ENCODE measurements at places on chromosomes 5 and 9.

DNA sequence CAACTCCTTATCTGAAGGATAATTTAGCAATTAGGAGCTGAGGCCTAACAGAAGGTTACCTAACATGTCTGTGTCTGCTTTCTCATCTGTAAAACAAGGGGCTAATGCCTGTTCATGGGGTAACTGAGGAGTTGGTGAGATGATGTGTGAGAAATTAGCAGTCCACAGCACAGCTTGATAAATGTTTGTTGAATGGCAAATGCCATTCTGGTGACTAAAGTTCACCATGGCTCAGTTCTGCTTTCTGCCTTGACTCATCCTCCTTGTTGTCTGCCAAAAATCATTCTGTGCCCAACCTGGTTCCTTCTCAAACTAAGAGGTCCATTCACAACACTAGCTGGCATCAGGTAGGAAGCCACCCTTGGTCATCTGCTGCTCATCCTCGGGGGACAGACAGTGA, 552.0 kb upstream of the KLF4 start:
- peak; percentile 90 for DNase-seq

DNA sequence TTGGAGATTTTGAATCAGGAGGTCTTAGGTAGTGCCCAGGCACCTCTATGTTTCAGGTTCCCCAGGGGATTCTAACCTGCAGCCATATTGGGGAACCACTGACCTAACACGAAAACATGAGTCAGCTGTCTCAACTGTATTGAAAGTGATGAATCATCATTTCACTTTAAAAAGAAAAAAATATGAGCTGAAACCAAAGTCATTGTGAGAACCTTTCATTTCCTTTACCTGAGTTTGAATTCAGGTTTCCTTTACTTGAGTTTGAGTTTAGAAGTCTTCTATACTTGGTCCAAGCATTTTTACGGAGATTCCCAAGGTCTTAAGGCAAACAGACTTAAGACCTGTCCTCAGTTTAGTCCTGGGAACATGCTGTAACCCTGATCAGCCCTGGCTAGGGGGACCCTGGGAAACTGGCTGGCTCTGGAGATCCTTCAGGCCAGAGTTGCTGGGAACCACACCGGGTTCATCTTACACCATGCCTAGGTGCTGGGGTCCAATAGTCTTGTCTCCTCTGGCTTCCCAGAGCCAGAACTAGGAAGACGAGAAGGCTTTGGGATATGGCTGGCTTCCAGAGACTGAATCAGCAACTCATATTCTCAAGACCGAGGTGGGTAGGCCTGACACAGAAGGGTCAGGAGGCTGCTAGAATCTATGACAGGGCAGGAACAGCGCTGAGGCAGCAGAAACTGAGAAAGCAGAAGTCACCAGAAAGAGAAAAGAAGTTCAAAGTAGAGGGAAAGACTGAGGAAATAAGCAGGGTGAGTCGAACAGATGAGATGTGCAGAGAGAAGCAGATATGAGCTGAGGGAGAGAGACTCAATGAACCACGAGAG, 16.4 kb upstream of the PDCD1LG2 start:
- peak; percentile 92 for DNase-seq

DNA sequence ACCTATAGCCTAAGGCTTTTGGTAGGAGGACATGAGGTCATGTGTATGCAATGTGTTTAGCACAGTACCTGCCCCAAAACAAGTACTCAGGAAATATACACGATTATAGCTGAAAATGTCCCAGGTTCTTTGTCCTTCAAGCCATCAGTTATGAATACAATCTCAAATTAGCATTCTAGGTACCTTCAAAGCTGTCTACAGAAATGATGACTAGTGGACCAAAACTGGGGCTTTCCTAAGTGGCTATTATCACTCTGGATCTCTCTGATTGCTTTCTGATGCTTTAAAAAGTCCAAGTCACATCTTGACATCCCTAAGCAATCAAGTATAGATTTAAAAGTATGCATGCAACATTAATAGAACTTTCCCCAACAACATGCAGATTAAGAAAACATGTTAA, 93.0 kb upstream of the SLIT3 start:
- DNase-seq: no peak

- DNase-seq: peak; percentile 42
Measured at GRCh38 chr9:97758334-97758916, 61.3 kb upstream of the XPA start.

DNA sequence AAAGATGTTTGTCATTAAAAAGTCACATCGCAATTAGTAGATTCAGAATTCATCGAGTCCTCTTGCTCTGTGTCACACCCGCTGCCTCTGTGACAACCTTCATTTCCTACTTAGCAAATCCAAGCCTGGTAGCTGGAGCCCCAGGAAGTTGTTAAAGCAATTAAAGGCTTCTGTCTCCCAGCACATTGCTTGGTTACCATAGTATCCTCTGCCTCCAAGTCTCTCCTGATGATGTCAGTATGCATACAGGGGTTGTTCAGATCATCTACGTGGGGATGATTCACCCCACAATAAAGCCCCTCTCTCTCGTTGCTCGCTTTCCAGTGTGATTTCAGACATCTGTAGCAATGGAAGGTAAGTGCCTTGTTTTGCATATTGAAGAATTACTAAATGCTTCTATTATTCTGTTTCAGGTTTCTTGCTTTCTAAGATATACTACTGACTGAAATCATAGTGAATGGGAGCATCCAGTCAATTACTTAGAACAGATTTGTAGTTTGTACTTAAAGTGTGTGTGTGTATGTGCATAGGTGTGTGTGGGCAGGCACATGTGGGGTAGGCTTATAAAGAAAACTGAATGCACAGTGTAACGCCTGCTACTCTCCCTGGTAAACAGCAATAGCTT, 52.9 kb downstream of the PAM start:
- peak; percentile 31 for DNase-seq

DNA sequence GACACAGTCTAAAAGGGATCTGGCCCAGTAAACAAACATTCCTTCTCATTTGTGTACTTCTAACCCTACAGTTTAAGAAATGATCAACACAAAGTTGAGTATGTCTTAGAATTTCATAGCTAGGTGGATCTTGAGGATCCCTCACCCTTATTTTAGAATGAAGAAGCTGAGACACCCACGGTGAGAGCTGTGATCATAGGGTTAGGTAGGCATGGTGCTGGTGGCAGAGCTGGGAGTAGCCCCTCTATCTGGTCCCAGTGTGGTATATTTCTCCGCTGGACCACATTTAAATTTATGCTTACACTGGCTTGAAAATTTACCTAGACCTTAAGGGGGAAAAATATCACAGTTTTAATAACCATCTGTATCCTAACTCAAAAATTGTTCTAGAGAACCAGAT, 39.8 kb downstream of the UGCG start:
- no peak for DNase-seq

- DNase-seq: no peak
Measured at GRCh38 chr9:93126825-93127368, 7.2 kb downstream of the NINJ1 start.

DNA sequence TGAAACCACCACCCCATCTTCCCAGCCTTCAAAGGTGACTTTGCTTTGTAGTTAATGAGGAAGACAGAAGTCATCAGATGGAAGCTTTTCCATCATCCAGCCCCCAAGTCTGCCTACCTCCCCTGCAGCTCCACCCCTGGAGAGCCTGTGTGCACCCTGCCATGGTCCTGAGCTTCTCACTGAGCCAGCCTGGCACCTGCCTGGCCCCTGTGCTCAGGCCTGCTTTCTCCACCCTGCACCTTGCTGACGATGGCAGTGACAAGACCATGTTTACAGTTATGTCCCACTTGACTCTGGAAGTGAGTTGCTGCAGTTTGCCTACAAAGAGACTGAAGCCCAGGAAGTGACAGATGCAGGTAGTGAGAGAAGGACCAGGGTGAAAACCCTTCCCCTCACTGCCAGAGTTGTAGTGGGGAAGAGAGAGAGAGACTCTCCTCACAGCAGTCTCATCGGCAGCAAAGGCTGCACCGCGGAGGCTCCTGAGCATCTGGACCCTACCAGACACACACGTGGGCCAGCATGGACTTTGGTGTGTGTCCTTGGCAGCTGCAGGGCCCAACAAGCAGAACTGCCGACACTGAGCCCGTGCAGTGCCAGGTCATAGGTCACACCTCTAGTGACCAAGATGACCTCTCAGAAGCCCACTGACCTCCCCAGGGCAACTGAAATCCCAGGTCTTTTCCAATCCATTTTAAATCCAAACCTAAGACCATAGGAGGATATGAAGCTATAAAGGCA, 107.1 kb downstream of the CACNA1B start:
- DNase-seq: no peak

DNA sequence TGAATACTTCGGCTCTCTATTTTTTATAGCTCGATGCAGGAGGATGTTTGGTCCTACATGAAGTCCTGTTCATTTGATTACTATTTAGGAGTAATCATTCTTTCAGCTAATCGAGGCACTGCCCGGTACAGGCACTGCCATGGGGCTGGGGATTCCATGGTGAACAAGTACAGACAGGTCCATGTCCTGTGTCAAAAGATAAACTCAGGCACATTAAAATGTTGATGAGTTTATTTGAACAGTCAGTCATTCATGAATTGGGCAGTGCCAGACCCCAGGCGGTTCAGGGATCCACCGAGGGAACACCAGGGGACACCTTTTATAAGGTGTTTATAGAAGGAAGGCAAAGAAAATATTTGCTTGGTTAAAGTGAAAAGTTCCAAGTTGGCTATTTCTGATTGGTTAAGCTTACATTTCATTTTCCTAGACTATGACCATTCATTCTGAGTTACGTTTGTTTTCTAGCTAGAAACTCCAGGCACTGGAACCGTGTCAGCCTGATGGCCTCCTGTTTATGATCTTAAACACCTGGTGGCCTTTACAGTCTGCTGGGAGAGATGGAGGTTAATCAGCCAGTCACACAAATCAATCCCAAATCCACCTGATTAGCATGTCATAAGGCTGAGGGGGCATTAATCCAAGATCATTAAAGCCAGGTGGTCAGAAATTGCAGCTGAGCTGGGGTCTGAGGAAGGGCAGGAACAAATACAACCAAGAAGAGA, 47.0 kb upstream of the TDRD7 start:
- no peak for DNase-seq

- no peak for DNase-seq
Measured at GRCh38 chr9:89773170-89773569, 168.4 kb downstream of the GADD45G start.

- no peak for DNase-seq
Measured at GRCh38 chr5:139837711-139838380, 42.2 kb downstream of the PSD2 start.

DNA sequence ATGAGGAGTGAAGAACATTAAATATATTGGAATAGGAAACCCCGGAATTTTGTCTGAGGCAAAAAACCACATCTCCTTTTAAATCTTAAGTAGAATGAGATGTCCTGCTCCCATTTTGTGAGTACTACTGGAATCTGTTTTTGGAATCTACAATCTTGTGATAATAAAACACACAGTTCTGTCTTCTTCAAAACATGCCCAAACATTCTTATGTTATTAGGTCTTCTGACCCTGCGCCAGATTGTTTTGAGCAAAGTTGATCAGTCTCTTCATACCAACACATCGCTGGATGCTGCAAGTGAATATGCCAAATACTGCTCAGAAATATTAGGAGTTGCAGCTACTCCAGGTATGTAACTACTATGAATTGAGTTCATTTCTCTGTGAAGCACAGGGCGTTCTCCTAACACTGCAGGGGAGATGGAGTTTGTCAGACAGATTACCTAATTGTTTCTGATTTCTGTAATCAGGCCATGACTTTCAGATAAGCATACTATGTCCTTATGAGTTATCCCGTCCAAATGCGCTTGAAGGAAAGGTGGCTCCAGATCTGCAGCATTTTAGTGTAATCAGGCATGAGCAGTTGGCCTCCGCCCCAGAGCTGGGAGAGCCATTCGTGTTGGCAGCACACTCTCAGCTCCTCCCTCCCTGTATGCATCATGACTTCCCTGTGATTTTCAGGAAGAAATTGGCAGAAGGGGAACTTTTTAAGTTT, 88.0 kb downstream of the NLN start:
- peak; percentile 91 for DNase-seq

DNA sequence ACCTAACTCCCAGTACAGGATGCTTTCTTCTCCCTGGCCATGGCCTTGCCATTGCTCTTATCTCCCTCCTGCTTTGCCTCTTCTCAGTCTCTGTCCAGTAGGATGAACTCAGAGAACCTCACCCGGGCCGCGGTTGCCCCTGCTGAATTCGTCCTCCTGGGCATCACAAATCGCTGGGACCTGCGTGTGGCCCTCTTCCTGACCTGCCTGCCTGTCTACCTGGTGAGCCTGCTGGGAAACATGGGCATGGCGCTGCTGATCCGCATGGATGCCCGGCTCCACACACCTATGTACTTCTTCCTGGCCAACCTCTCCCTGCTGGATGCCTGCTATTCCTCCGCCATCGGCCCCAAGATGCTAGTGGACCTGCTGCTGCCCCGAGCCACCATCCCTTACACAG, at the start of gene OR5C1:
TSS of gene OR5C1 (plus strand) at position 103 of the 400 bp plus-strand sequence. CDS start at position 103, 0 bp downstream.
- DNase-seq: no peak

- no peak for DNase-seq
Measured at GRCh38 chr9:21121079-21121478, 20.6 kb downstream of the IFNW1 start.

DNA sequence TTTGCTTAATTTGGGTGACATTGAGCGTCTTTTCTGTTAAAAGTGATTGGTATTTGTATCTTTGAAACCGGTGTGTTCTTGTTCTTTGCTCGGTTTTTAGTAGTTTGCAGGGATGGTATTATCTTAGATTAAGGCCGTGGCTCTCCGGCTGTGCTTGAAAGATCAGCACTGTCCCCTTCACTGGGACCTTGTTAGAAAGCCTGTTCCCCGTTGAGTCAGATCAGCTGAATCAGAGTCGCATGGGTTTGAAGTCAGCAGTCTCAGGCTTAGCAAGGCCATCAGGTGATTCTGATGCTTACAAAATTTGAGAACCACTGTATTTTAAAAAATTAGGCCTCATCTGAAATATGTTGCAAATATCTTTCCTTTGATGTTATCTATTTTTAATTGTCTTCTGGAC, 5.0 kb downstream of the DIRAS2 start:
- DNase-seq: no peak

DNA sequence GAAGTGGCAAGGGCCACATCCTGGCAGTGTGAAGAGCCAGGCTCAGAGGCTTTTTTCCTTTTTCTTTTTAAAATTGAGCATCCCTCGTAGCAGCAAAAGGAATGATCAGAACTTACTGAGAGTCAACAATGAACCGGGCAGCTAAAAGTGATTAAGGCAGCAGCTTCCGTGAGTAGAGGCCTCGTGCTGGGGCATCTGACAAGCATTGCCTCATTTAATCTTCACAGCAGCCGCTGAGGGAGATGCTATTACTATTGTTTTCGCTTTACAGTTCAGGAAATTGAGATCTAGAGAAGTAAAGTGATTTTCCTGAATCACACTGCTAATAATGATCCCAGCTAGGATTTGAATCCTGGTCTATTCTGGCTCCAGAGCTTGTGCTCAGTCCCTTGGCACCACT, 30.7 kb upstream of the PTGS1 start:
- peak; percentile 22 for DNase-seq

GRCh38 chr5:109830955-109831502, 141.3 kb downstream of the MAN2A1 start:
- DNase-seq: no peak

Measured in GM23248 (cell line).